ENCODE measurements at places on chromosomes 4 and X.

DNA sequence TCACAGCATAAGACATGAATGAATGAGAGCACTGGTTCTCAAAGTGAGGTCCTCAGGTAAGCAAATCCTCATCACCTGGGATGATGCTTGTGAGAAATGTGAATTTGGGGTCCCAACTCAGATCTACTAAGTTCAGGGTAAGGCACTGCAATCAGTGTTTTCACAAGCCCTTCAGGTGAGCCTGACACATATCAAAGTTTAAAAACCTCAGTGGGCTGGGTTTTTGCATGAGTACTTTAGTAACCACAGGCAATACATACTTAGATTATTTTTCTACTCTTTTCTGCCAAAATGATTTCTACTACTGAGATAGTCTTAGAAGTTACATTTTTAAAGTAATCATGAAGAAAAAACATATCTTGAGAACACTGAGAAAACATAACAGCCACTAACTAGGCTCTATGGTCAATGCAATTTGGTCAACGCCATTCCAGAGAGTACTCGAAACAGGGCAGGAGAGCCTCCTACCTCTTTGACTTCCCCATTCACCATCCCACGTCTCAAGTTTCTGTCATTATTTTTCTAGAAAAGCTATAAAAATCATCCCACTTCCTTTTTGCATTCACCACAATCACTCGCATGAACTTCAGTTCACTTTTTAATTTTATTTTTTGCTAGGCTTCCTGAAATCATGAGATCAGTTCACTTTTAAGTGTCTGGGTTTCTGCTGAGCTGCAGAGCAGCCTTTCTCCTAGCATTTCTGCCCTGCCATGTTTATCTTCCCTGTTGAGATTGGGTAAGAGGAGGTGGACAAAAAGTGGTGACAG is 73.8 kb downstream of the MFAP3L start:
- no peak for DNase-seq

- no peak for DNase-seq
Observed at GRCh38 chr4:98377559-98377958, 116.4 kb downstream of the RAP1GDS1 start.

- no peak for DNase-seq
Observed at GRCh38 chrX:40156470-40157227, 58.9 kb upstream of the BCOR start.

DNA sequence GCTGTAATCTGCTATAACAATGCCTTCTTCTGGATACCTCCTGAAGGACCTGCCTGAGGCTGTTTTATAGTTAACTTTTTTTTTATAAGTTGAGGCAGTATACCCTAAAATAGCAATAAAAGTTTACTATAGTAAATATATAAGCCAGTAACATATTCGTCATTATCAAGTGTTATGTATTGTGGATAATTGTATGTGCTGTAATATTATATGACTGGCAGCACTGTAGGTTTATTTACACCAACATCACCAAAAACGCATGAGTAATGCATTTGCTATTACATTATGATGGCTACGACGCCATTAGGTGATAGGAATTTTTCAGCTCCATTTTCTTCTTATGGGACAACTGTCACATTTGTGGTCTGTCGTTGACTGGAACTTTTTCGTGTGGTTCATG is 237.2 kb upstream of the PITX2 start:
- DNase-seq: no peak

- no peak for DNase-seq
Observed at GRCh38 chr4:53130896-53131561, 234.8 kb downstream of the SCFD2 start.

GRCh38 chr4:762211-763190 is 56.9 kb downstream of the PCGF3 start:
- no peak for DNase-seq

DNA sequence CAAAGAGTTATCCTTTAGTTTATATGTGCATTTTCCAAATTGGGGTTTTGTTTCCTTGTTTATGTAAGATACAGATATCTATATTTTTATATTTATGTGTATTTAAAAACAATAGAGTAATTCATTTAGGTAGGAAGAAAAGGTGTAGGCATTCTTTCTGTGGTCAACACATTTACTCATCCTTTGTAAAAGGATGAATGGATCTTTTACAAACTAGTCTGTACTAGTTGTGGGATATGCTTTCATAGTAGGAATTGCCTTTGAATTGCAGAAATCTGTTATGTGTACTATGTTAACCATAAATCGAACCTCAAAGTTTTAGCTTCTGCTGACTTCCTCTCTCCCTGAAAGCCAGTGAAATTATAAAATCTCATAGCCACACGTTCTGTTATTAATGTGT is 128.5 kb downstream of the REPS2 start:
- DNase-seq: no peak

DNA sequence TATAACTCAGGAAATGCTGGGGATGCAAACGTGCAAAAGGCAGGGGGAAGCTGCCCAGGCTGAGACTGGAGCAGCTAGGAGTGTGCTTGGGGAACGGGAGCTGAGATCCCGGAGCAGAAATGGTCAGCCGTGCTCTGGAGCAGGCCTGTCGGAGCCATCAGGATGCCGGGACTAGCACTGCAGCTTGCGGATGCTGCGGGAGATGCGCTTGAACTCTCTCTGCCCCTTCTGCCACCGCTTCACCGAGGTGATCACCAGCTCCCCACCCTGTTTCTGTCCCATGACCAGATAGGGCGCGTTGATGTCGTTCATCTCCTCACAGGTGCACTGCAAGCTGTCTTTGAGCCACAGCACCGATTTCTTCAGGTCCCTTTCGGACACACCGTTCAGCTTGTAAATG is 7.6 kb downstream of the SFRP2 start:
- DNase-seq: no peak

- DNase-seq: no peak
Observed at GRCh38 chrX:81202456-81202819, 536 bp downstream of the SH3BGRL start.

GRCh38 chr4:7136351-7136750 is 56.0 kb upstream of the SORCS2 start:
- no peak for DNase-seq

GRCh38 chr4:7009564-7009963 is 33.6 kb upstream of the TADA2B start:
- no peak for DNase-seq

- DNase-seq: no peak
Observed at GRCh38 chr4:94413085-94413840, 38.5 kb upstream of the PDLIM5 start.

- no peak for DNase-seq
Observed at GRCh38 chrX:84188320-84188834, 378 bp upstream of the RPS6KA6 start.

GRCh38 chr4:82998898-82999297 is 11.7 kb downstream of the LIN54 start:
- no peak for DNase-seq

- no peak for DNase-seq
Observed at GRCh38 chr4:182492423-182492822, 249.2 kb downstream of the TENM3 start.

DNA sequence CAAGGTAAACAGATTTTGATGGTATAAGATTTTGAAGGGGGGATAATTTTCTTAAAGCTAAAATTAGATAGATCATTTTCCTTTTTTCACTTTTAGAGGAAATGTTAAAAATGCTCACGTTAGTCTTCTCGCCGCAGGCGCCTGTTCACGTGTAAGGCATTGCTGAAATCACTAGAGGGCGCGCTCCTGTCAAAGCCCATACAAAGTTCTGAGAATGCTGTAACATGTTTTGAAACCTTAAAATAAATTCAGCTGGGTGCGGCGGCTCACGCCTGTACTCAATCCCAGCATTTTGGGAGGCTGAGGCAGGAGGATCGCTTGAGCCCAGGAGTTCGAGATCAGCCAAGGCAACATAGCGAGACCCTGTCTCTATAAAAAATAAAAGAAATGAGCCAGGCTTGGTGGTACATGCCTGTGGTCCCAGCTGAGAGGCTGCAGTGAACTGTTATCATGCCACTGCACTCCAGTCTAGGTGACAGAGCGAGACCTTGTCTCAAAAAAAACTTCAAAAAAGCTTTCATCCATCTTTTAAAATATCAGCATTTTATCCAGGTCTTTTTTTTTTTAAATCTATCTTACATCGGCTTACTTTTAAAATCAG is 138.0 kb downstream of the RBMX2 start:
- peak; percentile 17 for DNase-seq

GRCh38 chr4:164956766-164957643 is 20.5 kb downstream of the TRIM61 start:
- peak; percentile 66 for DNase-seq

- peak; percentile 86 for DNase-seq
Observed at GRCh38 chr4:986879-987623, at the start of gene IDUA. TSS of gene IDUA (plus strand) at chr4:987044. CDS start at chr4:987085, 41 bp downstream.

DNA sequence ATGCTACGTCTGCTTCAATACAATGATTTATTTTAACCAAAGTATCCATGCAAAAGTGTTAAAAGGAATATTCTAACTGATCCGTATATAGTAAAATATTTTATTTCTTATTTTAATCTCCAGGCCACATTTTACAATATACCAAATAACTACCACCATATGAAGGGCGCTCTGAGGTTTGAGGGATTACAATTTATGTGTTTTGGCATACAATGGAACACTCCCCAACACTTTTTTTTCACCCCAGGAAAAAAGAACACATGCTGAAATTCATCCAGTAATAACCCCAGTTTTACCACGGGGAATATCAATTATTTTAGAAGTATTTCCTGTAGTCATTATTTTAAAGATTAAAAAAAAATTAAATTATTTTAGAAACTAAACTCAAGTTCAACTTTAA is 65.4 kb downstream of the APBB2 start:
- no peak for DNase-seq

GRCh38 chrX:26411045-26411444 is 195.1 kb downstream of the MAGEB5 start:
- no peak for DNase-seq

GRCh38 chr4:75211422-75211821 is 278.5 kb downstream of the PARM1 start:
- DNase-seq: no peak

- DNase-seq: no peak
Observed at GRCh38 chr4:12050357-12050756, 621.7 kb upstream of the HS3ST1 start.

- no peak for DNase-seq
Observed at GRCh38 chrX:134647477-134647877, 10.8 kb downstream of the PLAC1 start.

DNA sequence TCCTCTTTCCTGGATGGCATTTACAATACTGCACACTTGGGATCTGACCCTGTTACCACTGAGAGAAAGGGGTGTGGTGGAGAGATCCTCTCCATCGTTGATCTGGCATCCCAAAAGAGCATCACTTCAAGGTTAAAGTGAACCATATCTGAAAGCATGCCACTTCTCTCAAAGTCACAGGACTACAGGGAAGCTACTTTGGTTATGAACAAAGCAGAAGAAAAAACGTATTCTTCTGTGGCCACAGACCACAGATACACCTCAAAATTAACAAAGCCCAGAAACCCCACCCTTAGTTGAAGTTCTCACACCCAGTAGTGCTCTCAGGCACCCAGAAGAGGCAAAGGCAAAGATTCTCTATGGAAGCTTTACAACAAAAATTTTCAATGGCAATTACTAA is 108.3 kb downstream of the JADE1 start:
- DNase-seq: no peak

GRCh38 chr4:39029752-39030694 is 2.2 kb downstream of the TMEM156 start:
- DNase-seq: no peak

- no peak for DNase-seq
Observed at GRCh38 chrX:119147486-119147885, 19.9 kb upstream of the KIAA1210 start.

DNA sequence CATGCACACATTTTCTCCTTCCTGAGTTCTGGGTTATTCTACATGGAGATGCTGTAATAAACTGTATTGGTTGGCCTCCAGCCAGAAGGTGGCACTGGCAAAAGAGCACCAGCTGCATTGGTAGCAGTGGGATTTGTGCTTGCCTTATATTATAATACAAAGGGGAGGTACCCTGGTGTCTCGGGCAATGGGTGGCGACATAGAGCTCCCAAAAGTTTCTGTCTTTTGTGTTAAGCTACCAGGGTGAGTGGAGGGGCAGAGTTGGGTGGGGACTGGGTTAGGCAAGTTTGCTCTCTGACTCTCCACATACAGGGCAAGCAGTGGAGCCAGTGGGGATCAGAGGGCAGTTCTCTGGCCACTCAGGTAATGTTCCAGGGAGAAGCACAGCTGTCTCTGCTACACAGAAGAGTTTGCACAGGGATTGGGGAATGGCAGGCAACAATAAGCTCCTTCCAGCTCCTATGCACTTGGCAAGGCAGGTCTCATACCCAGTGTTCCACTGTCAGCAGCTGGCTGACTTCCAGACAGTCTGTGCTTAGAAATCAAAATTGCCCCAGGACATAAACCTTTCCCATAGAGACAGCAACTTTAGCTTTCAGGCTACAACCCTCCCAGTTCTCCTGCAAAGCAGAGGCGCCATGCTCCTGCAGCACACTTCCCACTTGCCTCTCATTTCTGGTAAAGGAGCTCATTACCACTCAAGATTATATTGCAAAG is 463.9 kb upstream of the PCDH7 start:
- no peak for DNase-seq

Data from stimulated activated CD4-positive, alpha-beta T cell treated with anti-CD3 and anti-CD28 coated beads, Interleukin-4, amount 100 ng/mL, for 4 hours (primary cell).